ENCODE measurements at places on chromosomes 7 and 10.

DNA sequence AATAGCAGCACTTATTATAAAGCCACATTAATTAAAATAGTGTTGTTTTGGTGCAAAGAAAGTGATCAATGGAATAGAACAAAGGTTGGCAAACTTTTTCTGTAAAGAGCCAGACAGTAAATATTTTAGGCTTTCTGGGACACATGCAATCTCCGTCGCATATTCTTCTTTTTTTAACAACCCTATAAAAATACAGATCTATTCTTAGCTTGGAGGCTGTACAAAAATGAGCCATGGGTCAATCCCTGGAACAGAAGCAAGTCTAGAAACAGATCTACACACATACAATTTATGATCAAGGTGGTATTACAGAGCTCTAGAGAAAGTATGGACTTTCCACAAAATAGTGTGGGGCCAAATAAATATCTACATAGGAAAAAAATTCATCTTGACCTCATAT, 71.8 kb downstream of the ARHGAP21 start:
- no peak for DNase-seq

- DNase-seq: no peak
Measured at GRCh38 chr10:52419281-52419680, 105.2 kb downstream of the DKK1 start.

GRCh38 chr7:66505531-66506451, 122.9 kb upstream of the KCTD7 start:
- DNase-seq: no peak

GRCh38 chr7:20350518-20350951, 19.8 kb downstream of the ITGB8 start:
- DNase-seq: no peak

- DNase-seq: no peak
Measured at GRCh38 chr7:81715984-81716588, 53.8 kb downstream of the HGF start.

DNA sequence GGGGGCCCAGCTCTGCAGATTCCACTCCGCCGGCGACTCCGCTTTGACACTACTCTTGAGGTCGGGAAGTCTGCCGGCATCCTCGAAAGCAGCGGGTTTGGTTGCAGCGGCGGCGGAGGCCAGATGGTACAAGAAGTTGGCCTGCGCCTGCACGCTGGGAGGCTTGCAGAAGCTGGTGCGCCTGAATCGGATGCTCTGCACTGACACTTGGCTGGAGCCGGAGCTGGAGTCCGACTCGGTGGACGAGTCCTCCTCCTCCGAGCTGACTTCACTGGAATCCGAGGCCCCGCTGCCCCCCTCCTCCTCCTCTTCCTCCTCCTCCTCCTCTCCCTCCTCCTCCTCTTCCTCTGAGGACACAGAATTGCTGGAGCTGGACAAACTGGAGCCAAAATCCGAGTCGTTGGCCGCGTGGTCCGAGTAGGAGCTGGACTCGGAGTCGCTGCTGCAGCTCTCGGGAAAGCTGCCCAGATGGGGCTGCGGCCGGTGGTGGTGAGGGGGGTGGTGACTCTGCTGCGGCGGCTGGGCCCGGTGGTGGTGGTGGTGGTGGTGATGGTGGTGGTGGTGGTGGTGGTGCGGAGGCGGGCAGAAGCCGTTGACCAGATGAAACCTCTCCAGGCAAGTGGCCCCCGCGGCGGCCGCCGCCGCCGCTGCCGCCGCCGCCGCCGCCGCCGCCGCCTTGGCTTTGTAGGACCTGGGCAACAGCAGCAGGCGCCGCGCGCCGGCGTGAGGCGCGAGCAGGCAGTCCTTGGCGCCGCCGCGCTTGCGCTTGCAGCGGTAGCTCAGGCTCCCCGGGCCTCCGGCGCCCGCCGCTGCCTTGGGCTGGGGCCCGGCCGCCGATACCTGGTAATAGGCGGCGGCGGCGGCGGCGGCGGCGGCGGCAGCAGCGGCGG, 9.0 kb downstream of the SKIDA1 start:
- DNase-seq: peak; percentile 64

DNA sequence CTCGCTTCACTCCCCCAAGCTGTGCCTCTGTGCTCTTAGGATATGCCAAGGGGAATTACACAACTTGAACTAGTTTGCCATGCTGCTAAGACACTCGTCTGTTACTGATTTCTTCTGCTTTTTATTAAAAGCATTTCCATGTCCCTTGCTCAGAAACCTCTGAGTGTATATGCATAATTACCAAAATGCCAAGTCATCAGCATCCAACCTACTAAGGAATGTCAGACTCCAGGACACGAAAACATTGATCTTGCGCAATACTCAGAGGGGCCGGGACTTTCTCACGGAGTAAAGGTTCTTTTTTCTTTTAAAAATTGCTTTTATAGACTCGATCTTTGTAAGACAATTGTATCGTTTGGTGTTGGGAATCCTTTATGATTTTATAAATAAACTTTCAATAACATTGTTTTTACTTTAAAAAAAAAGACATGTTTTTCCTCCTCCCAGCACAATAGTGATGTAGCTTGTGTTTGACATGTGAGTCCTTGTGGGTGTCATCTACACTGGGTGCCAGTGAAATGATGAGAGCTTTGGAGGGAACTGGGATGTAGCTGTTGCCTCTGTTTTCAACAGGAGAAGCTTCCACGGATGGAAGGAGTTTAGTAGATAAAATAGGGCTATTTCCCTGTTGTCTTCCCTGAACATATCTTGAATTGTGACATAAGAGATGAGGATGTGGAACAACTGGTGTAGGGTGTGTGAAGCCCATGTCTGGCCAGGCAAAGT, 43.6 kb downstream of the CNNM1 start:
- DNase-seq: no peak

GRCh38 chr7:100685631-100686145, 8.4 kb downstream of the GIGYF1 start:
- DNase-seq: no peak

DNA sequence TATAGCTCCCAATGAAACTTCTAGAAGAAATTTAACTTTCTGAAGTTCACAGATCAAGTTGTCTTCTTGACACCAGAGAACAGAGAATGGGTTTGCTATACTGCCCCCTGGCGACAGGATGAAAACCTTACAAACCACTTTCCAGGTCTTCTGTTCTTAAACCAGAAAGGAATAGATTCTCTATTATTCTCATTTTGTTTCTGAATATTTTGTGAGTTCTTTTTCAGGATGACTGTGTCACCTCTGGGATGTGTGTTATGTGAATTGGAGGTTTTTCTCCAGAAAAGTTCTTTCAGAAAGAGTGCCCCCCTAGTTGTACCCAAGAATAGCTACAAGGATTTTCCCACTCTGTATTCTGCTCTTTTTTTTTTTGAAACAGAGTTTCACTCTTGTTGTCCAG, 6.3 kb downstream of the IFT22 start:
- DNase-seq: peak; percentile 65

DNA sequence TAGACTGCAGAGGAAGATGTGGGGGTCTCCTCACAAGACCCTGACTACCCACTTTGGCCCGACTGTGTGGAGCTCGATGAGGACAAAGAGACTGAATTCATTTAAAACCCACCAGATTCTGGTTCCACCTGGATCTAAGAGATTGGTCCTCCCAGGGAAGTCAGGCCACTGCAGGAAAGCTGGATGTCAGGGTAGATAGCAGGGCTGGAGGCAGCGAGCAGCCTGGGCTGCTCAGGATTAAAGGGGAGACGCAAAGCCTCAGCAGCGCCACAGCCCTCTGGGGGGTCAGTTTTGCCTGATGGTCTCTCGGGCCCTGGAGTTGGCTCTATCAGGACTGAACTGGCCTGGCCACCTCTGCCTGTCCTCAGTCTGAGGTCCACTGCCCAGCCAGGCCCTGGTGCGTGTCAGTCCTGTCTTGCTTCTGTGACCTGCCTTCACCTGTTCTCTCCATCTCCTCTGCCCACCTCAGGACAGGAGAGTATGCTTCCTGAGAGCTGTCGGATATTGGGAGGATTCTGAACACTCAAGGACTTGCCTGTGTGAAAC, 12.2 kb upstream of the KLRG2 start:
- DNase-seq: no peak

DNA sequence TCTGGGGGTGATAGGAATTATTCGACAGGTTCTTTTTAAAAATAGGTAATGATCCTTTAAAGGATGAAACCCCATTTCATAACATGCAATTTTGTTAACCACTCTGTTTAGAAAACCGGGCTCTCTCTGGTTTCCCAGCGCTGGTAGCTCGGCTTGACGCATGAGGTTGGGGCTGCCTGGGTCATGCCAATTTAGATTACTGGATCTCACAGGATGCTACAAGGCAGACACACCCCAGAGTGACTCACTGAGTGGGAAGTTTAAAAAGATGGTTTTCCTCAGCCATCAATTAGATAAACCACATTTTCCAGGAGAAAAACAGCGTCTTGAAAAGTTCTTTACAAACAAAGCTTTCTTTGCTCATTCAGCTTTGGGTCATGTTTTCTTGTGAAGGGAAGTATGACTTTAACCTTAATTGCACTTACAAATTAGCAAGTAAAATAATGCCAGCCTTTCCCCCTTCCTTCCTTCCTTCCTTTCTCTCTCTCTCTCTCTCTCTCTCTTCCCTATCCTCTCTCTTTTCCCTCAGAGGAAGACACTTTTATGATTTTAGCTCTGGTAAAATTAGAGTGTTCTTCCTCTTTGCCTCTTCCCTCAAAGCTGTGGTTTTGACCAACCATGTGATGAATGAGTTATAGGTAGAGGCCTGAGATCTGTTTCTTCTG, 99.8 kb downstream of the EPDR1 start:
- no peak for DNase-seq

DNA sequence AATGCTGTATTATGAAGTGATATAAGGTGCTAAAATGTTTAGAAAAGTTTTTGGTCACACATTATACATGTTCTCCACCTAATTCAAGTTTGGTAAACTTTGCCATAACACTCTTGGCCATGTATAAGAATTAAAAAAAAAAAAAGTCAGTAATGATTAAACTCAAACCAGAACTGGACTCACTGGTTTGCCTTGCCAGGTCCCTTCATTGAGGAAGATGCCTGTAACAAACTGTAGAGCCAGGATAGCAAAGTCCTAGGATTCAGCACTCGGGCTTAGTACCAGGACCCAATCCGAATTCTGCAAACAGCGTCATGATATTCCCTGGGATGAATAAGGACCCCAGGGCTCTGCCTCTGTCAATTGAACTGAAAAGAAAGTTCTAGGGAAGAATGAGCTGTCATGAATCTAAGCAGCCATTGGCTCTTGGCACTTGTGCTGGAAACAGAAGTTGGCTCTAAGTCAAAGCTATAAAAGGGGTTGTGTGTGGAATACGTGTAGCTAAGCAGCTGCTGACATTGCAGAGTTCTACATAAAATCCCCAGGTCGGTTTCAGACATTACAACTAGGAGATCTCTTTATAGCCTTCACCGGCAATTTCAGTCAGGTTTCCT, 216.9 kb downstream of the C7orf25 start:
- DNase-seq: no peak

- DNase-seq: no peak
Measured at GRCh38 chr10:4587466-4587865, 238.5 kb upstream of the AKR1E2 start.

- DNase-seq: no peak
Measured at GRCh38 chr7:12539681-12540080, 30.8 kb upstream of the SCIN start.

- DNase-seq: peak; percentile 27
Measured at GRCh38 chr10:116521424-116522290, 24.1 kb upstream of the PNLIP start.

GRCh38 chr7:158257001-158257400, 330.6 kb downstream of the PTPRN2 start:
- DNase-seq: no peak

DNA sequence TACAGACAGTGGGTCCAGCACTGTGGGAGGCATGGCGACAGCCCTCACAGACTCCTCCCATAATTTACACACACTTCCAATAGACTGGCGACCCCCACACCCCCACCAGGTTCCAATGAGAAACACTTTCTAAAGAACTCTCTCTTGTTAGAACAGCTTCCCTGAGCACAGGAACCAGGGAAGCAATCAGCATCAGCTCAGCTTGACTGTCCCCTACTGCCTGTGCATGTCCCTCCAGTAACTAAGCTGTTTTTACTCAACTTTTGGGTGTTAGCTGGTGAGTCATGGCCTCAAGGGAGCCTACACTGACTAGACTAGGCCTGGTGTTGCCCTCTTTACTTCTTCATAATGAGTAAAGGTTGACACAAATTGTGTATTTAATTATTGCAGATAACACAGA, 32.6 kb upstream of the HERPUD2 start:
- no peak for DNase-seq

DNA sequence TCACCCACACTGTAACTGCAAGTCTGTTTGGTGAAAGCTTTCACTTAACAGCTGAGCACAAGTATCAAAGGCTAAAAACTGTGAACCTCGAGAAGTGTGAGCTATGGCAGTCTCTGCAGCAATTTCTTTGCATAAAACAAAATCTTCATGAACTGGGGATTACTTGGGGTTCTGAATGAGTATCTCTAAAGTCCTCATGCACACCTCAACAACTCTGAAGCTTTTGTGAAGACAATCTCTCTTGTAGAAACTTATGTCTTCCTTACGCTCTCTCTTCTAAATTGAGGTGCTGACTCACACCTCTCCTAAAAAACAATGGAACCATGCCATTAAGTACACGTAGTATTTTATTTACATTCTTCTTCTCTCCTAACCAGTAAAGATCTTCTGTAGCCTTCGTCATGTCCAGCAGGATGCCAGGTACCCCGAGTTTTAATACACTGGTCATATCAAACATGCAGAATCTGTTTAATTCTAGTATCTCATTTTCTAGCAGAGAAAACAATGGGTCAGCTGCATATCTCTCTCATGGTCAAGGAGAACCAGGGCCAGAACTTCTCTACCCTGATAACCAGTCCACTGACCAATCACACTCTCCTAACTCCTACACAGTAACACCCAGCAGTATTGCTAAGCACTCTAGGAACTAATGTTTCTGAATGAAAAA, 76.9 kb downstream of the UBE2H start:
- no peak for DNase-seq

GRCh38 chr10:71270301-71271220, 48.5 kb upstream of the SLC29A3 start:
- DNase-seq: peak; percentile 39

GRCh38 chr10:24800861-24801260, 77.2 kb upstream of the ARHGAP21 start:
- no peak for DNase-seq

DNA sequence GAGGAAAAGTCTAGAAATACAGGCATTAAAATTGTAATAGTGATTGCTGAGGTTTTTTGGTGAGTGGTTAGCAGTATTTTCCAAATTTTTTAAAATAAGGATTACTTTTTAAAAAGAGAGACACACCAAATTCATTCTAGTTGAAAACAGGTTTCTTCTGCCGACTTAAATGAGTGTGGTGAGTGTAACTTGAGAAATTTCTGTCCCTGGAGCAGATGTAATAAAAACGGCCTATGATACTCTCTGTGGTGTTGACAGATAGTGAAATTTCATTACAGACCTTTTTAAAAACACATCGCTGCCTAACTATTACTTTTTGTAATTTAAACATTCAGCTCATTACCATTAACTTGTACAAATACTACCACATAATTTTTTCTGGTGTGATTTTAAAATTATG, 90.1 kb downstream of the CYP51A1 start:
- DNase-seq: no peak
